Activated T-cell treated with anti-CD3 and anti-CD28 coated beads, Interleukin-2, amount 50 U/mL, for 1 hour (primary cell): ENCODE measurements at places on chromosomes 13 and 19.

DNA sequence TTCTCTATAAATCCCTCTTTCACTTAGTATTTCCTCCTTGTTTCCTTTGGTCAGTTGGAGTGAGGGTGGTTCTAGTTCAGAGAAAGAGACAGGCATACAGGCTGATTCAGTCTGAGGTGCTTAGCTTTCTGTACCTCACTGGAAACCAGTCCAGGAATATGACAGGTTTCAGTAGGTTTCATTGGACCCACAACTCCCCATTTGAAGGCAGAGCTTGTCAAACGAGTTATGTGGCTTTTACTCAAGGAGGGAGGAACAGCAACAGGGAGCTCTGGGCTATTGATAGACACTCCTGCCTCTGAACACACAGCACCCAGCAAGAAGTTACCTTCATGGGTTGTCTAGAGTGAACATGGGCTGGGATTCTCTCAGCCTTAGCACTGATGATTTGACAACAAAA, 14.5 kb downstream of the ACTN4 start:
- no peak for DNase-seq

DNA sequence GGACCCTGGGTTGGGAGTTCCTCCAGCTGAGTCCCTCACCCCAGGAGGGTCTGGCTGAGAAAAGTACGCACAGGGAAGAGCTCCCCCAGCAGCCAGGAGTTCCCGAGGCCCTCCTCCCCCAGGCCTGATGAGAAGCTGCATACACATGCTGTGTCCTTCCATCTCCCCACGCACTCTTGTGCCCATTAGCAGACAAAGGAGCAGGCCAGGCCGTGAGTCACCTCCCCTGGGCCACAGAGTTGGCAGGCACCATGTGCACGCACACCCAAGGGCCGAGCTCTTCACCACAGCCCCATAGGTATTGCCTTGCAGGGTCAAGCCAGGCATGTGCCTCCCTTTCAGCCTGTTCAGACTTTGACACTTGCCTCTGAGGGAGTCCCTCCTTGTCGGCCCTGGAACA, 17.5 kb downstream of the MAU2 start:
- DNase-seq, result no peak

GRCh38 chr19:12792051-12792852, 966 bp downstream of the JUNB start:
- DNase-seq, result peak; percentile 75

DNA sequence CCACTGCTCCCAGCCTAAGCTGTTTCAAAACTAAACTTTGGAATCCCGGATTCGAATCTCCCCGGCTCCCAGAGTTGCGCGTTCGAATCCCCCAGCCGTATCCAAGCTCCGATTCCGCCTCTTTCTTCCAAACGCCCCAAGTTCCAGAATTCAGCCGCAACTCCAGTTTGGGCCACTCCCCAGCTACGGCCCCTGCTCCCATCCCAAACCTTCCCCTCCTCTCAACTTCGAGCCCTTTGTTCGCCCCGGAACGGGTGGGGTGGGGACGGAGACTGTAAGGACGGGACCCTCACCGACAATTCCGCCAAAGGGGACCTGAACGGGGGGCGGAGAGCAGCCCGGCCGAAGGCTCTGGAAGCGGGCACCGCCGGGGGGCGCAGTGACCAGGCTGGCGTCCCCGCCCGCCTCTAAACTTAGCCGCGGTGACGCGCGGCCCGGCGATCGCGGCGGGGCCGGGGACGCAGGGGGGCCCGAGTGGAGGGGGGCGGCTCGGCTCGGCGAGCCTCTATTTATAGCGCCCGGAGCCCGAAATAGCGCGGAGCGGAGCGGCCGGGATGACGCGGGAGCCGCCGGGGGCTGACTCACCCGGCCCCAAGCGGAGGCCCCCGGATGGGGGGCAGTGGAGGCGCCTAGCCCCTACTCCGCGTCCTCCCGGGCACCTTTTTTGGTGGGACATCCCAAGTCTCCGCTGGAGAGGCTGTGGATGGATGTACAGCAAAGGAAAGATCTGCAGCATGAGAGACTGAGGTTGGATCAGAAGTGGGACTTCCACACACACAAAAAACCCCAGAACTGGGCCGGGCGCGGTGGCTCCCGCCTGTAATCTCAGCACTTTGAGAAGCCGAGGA, 4.9 kb upstream of the ERCC1 start:
- DNase-seq, result peak; percentile 53

GRCh38 chr13:44801990-44802389, 187.3 kb downstream of the NUFIP1 start:
- DNase-seq, result no peak

DNA sequence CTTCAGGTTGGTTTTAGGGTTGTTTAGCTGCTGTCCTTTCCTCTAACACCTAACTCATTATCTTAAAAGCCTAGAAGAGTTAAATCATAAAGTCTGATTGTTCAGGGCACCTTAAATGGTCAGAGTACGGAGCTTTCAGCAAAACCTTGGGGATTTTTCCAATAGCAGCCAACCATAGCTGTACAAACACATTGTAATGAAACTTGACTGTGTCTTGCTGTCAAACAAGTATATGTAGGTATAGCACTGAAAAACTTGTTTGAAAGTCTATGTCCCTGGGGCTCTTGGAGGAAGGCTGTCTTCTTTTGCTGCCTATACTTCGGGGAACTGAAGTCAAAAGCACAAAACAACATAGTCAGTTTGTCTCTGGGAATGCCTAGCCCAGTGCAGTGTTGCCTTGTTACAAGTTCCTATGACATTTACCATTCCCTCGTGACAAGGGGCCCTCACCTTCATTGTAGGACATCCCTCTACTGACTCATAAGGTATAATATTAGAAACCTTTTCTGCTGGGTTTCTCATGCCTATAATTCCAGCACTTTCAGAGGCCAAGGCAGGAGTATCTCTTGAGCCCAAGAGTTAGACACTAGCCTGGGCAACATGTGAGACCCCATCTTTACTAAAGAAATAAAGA, 474.5 kb upstream of the NBEA start:
- no peak for DNase-seq

DNA sequence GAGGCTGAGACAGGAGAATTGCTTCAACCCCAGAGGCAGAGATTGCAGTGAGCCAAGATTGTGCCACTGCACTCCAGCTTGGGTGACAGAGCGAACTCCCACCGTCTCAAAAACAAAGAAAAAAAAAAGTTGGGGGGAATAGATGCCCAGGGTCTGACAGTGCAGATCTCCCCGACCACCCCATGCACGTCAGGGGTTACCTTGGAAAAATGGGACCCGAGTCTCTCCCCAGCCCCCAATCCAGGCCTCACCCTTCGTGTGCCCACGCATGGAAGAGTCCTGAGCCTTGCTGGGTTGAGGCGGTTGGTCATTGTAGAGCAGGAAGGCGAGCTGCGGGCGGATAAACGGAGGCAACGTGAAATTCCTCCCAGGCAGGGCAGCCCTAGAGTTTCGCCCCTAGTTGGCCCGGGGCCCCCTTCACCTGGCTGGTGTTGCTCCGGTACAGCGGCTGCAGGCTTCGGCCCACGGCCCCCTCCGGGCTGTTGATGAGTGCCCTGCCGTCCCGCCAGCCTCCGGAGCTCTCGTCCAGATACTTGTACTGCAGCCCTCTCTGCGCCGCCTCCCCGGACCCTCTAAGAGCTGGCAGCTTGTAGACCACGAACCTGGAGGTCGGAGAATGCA, 588 bp downstream of the DNASE2 start:
- DNase-seq, result peak; percentile 39

DNA sequence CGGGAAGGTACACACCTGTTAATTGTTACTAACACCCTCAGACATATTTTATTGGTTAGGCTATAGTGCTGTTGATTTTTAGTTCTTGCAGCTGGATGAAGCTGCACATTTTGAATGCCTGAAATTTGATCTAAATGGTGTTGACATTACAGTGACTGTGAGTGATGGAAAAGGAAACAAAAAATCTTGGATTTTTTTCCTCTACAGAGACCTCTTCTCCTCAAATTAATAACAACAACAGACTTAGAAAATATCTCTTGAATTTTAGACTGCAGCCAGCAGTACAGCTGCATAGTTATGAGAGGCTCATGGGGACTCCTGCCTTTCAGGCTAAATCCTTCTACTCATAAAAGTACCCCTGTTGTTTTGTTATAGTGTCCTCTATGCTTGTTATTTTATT, 500.5 kb upstream of the SPRY2 start:
- no peak for DNase-seq

- no peak for DNase-seq
These were observed 1266.2 kb downstream of the SLITRK5 start for GRCh38 chr13:88937384-88937783.

DNA sequence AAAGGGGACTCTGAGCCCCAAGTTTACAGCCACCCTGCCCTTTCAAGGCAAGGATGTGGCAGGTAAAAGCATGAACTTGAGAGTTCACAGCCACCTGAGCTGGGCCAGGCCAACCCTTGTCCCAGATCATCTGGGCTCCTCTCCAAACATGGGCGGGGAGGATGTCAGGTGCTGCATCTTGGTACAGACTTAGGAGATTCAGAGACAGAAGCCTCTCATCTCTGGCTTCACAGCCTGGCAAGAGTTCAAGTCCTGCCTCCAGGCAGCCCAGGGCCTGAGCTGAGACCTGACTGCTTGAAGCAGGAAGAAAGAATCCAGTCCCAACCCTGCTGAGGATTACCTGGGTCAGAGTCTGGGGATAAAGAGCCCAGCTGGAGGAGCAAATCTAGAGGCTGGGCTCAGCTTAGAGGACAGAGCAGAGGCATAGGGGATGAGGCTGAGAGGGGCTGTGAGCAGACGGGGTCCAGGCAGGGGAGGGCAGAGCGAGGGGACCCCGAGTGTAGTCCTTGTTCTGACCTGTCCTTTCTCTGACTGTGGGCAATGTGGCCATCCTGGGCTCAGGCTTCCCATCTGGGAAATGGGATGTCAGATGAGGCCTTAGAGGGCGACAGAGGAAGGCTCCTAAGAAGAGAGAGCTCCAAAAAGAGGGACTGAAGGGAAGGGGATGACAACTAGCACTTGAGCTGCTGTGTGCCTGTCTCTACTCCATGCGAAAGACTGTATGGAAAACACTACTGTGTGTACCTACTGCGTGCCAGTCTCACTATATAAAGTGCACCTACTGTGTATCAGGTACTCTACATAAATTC, 6.6 kb upstream of the OR10H5 start:
- DNase-seq, result no peak
